ENCODE measurements at places on chromosomes 6 and 20.
A peak's percentile ranks its signal among the peaks of the same experiment; 100 is the strongest.

GRCh38 chr20:40720099-40720498, 31.1 kb upstream of the MAFB start:
- DNase-seq = no peak

DNA sequence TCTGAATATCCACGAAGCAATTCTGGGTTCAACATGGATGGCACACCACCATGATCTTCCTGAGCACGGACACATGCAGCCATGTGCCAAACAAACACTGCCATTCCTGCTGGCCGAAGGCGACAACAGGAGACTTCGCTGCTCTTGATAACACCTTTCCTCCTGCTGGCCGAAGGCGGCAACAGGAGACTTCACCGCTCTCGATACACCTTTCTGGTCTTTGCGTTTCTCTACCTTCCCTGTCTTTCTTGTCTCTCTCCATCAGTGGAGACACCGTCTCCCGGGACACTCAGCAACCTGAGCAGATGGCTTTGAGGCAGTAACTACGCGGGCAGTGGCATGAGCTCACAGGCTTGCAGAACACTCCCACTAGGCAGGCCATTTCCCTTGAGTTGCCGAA, 54.9 kb upstream of the MPC1 start:
- no peak for DNase-seq

GRCh38 chr6:501891-502601, 110.5 kb downstream of the IRF4 start:
- DNase-seq = peak; percentile 60

DNA sequence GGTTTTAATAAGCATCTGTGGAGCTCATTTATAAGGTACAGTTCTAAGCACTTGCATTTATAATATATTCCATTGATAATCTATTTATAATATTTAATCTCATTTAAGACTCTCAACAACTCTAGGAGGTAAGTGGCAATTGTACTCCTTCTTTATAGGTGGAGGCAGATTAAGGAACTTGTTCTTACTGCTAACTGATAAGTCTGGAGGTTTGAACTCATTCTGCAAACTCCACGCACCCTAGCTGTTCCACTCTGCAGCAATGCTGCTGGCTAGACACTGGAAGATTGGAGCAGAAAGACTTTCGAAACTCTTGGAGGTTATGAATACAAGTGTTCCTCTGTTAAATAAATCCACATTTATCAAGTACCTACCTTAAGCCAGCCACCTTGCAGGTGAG, 793 bp upstream of the HDAC2 start:
- DNase-seq = no peak

DNA sequence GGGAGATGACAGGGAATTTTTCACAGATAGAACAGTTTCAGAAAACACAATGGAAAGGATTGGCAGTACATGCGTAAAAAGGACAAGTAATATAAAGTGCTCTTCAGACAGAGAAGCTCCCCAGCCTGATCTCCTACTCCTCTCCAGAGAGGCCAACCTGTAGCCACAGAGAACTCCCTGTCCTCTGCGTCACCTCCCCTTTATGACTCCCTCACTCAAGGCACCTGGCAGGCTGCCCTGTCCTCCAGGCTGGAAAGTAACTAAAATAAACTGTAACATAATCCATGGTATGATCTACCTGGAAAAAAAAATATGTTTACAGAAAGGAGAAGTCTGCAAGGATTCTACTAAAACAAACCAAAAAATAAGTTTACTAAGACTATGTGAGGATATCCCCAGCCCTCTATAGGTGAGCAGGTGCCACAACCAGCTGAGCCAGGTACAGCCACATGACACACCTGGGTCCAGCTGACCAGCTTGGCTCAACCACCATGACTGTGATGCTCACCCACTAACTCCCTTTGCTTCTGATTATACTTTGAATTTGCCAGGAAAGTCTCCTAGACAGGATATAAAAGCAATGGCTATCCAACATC, 29.2 kb downstream of the MBOAT1 start:
- no peak for DNase-seq

GRCh38 chr6:168052291-168052891, 26.6 kb downstream of the FRMD1 start:
- DNase-seq = no peak

- peak; percentile 1 for DNase-seq
Observed at GRCh38 chr6:128519132-128519930, 1.1 kb downstream of the PTPRK start.

GRCh38 chr6:3825331-3825831, 23.8 kb upstream of the FAM50B start:
- no peak for DNase-seq
